Activated T-helper 2 cell treated with anti-CD3 and anti-CD28 coated beads, Interferon-gamma antibody, Interleukin-2, Interleukin-4, amounts not matched to agents 10 μg/mL and 5 μg/mL and 100 μg/mL, durations not matched to agents 14 hours and 24 hours and 36 hours (primary cell): ENCODE measurements at places on chromosomes 13 and 19. TPM values are rescaled to one million over a fixed set of nuclear protein-coding genes. Genes with fewer than 3 reads are reported as not detected.

Gene PRRG2
- 0.83 and 0.84 TPM in 2 replicates for total RNA-seq

DNA sequence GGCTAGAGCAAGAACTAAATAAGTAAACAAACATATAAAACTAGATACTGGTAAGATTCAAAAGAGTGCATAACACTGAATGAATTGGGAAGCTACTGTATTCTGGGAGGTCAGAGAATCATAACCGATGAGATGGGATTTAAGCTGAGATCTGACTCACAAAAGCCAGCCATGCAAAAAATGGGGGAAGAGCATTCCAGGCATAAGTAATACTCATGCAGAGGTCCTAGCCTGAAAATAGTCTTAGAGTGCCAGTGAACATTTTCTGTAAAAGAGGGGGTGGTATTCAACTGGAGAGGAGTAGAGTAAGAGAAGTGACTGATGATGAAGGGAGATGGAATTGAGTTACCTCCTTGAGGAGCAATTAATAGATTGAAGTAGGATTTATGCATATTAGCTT is 872.0 kb upstream of the GPC6 start:
- DNase-seq: no peak

- no peak for DNase-seq
Measured at GRCh38 chr13:90585392-90585791, 762.1 kb upstream of the MIR17HG start.

- DNase-seq: no peak
Measured at GRCh38 chr13:27905650-27906049, 14.2 kb upstream of the PDX1 start.

DNA sequence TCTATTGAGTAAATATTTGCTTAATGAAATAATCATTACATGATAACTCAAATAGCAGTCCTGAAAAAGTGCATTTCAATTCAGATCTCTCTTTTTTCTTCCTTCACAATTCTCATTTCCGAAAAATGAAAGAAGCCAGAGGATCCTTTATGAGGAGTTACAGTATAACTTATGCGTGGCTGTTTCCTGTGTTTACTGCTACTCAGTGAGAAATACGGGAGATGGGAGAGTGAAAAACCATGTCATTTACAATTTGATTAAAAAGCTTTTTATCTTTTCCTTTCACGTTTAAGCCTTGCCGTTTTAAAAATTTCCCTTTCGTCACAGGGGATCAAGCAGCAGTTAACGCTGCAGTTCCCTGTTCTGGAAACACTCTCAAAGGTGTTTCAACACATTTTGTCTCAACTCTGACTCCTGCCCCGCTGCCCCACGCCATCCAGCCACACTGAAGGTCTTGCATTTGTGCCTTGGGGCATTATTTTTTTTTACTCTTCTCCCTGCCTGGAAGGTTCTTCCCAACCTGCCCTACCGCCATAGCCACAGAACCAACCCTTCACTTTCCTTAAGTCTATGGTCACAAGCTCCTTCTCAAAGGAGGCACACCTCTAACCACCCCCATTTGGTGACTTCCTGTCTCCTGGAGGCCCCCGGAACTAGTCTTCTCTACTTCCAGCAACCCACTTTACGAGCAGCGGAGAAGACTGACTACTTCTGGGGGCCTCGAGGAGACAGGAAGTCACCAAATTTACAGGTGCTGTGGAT is 17.0 kb downstream of the KL start:
- DNase-seq: no peak
